ENCODE measurements at places on chromosomes 6 and 20.
A peak's percentile ranks its signal among the peaks of the same experiment; 100 is the strongest.

GRCh38 chr6:140364916-140365315 is 990.5 kb upstream of the CITED2 start:
- H3K27ac ChIP-seq = no peak overlapping the region
- no peaks in the 10 kb centered on the region for H3K36me3 ChIP-seq
- DNase-seq = no peak
- peaks cover 14% of the 10 kb centered on the region for H3K4me1 ChIP-seq
- no peak overlapping the region for H3K4me3 ChIP-seq

- DNase-seq = no peak
- no peak overlapping the region for H3K27ac ChIP-seq
Observed at GRCh38 chr6:140380427-140381218, 1006.2 kb upstream of the CITED2 start.

DNA sequence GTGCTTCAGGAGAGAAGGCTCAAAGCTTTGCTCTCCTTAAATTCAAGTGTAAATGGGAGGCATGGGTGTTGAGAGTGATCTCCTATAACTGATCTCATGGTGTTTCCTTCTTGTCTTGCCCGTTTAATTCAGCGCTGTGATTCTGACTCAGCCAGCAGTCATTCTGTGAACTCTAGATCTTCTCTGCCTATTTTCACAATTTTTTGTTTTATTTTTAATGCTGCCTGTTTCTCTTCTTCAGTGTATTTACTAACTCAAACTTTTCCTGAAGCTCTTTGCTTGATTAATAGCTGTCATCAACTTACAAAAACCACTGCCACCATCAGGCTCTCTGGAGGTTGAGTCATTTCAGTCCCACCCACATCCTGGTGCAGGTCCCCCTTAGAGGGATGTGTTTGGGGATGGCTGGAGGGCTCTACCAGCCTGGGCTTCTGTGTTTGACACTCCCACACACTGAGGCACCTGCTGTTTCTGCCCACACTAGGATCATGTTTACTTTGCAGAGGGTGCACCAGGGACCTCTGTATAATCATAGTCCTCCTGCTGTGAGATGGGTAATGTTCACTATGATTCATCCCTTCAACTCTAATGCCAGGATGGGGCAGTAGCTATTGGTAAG is 94.0 kb downstream of the SHLD1 start:
- no peaks in the 10 kb centered on the region for H3K36me3 ChIP-seq
- no peak overlapping the region for H3K27ac ChIP-seq
- no peaks in the 10 kb centered on the region for H3K27me3 ChIP-seq
- DNase-seq = peak; percentile 83
- H3K4me1 ChIP-seq = peaks cover 13% of the 10 kb centered on the region

GRCh38 chr20:10179574-10180298 is 38.9 kb upstream of the SNAP25 start:
- DNase-seq = no peak
- no peak overlapping the region for H3K4me3 ChIP-seq
- no peaks in the 10 kb centered on the region for H3K4me1 ChIP-seq
- no peaks in the 10 kb centered on the region for H3K36me3 ChIP-seq
- no peak overlapping the region for H3K27ac ChIP-seq
- no peaks in the 10 kb centered on the region for H3K27me3 ChIP-seq

DNA sequence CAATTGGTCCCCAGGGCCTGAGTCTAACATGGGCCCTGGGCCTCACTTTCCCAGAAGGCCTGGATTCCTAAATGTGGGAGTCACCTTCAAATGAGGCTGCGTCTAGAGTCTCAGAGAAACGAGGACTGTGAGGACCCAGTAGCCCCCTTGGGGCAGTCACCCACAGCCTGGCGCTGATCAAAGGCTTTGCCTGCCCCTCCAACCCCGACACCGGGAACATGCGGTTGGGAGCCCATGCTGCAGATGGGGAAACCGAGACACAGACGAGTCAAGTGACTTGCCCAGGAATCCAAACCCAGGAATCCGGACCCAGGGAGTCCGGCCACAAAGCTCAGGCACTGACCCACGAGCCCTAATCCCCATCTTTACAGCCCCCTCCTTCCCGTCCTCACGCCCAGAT is 209.7 kb downstream of the PREX1 start:
- peaks cover 51% of the 10 kb centered on the region for H3K4me1 ChIP-seq
- H3K27me3 ChIP-seq = no peaks in the 10 kb centered on the region
- no peaks in the 10 kb centered on the region for H3K36me3 ChIP-seq
- no peak overlapping the region for H3K27ac ChIP-seq
- DNase-seq = no peak
- H3K4me3 ChIP-seq = no peak overlapping the region
